NCI-H1436 (cell line): ENCODE measurements at places on chromosomes 7 and 10.

- no peak for DNase-seq
These were observed 59.7 kb upstream of the RAB11FIP2 start for GRCh38 chr10:118106426-118106825.

GRCh38 chr10:123788981-123789380, 102.6 kb downstream of the CPXM2 start:
- no peak for DNase-seq

- no peak for DNase-seq
These were observed 72.4 kb upstream of the EBF3 start for GRCh38 chr10:130036296-130037065.

DNA sequence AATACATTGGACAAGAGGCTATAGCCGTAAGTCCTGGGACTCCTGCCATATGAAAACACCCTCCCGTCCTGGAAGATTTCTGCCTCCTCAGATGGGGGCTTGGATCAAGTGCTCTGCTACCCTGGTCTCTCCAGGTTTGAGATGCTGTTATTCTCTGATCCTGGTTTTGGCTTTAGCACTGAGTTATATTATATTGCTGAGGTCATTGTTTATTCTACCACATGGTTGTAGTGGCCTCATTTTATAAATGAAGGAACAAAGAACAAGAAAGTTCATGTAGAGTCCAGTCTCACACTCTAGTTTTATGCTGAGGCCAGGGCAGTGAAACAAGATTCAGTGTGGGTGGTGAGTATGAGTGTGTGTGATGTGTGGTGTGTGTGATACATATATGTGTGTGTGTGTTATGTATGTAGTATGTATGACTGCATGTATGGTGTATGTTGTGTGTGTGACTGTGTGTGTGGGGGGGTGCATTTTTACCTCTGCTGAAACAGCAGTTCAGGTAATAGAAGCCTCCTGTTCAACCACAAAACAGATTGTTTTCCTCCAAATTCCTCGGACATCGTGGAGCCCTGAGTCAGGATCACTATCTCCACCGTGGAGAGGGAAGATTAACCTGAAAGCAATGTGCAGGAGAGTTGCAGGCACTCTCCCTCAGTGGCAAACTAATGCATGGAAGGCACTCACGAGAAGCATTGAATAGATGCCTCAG, 80.7 kb downstream of the C7orf25 start:
- no peak for DNase-seq

DNA sequence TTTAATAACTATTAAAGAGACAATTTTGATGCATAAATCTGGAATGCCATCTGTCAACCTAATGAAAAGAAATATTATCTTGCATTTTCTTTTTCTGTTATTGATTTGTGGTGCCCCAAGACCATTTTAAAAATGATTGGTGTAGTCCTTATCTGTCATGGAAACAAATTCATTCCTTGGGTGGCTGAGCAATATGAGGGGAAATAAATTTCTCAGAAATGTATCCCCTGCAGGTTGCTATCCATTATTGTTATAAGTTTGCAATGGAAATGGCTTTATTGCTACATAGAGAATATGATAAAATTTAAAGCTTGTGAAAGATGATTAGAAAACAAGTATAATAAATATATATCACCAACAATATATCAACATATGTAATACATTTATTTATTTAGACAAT, 607.0 kb downstream of the DNAJB9 start:
- no peak for DNase-seq

- no peak for DNase-seq
These were observed 30.2 kb upstream of the ZMYND11 start for GRCh38 chr10:104862-105565.

- peak; percentile 86 for DNase-seq
These were observed 647 bp upstream of the NACAD start for GRCh38 chr7:45089341-45089891.

- DNase-seq: no peak
These were observed 14.9 kb upstream of the LGI1 start for GRCh38 chr10:93742633-93743349.

- DNase-seq: peak; percentile 43
These were observed 99.3 kb downstream of the KAT6B start for GRCh38 chr10:74925708-74926107.

DNA sequence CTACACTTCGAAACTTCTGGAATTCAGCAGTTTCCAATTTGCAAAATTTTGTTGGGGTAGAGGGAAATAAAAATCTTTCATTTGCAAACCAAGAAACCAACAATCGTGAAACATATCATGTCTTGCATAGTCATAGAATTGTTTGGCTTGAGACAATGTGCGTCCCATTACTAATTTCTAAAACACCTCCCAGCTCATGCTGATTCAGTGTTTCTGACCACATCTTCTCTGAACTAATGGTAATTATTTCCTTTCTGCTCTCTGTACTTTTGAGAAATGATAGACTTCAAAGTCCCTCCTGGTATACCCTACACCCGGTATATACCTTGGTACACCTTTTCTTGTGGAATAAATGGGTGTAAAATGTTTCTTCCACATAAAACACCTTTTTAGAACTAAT, 41.8 kb upstream of the TSPAN13 start:
- DNase-seq: no peak

- DNase-seq: no peak
These were observed 91.4 kb downstream of the GPR85 start for GRCh38 chr7:112995059-112995824.

- DNase-seq: no peak
These were observed 895 bp upstream of the ZNF804B start for GRCh38 chr7:88758381-88759229.

GRCh38 chr10:12107781-12108180, 21.7 kb upstream of the SEC61A2 start:
- no peak for DNase-seq

GRCh38 chr10:31704195-31704594, 224.4 kb downstream of the ARHGAP12 start:
- no peak for DNase-seq

- DNase-seq: no peak
These were observed 159.8 kb downstream of the CHN2 start for GRCh38 chr7:29354340-29354739.

DNA sequence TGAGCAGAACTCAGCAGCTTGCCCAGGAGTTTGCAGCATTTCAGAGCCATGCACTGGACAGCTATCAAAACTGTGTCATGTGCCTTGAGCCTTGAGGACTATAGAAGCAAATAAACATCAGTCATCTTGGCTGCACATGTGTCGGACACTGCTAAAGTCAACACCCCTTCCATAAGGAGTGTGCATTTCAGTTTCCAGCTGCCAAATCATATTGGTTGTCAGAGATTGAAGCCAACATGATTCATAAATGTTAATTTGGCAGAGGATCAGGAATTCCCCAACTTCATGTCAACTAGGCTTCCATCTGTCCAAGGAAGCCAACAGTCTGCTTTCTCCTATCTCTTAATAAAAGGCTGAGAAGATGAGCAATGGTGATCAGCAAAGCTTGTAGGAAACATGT, 32.8 kb downstream of the SLC16A12 start:
- no peak for DNase-seq

GRCh38 chr7:80708123-80708522, 69.7 kb downstream of the CD36 start:
- DNase-seq: no peak

DNA sequence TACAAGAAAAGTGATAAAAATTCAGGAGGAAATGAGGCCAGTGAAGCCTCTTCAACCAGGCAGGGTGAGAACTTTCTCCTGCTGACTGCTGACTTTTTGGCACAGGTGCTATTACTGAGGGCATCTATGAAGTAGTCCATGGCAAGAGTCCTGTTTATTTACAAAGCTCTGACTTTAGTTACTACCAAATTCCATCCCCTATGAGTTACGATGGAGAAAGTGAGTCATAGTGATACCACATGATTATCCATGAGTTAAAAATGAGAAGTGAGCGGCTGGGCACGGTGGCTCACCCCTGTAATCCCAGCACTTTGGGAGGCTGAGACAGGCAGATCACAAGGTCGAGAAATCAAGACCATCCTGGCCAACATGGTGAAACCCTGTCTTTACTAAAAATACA, 19.9 kb downstream of the CCDC3 start:
- no peak for DNase-seq

GRCh38 chr7:124836173-124836572, 70.6 kb upstream of the GPR37 start:
- no peak for DNase-seq

GRCh38 chr10:33217854-33218253, 116.6 kb downstream of the NRP1 start:
- DNase-seq: no peak

DNA sequence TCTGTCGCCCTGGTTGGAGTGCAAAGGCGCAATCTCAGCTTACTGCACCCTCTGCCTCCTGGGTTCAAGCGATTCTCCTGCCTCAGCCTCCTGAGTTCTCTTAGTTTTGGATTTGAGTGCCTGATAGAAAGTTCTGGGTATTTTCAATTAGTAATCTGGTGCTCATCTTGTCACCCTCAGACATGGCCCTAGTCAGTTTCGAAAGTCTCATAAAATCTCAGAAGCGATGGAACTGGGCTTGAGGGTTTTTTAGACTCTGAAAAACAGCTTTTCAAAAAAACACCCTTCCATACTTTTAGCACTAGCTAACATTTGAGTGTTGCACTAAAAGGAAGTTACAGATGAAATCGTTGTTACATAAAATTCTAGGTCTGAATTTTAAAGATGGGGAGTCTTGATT, 9.4 kb upstream of the PIP4K2A start:
- DNase-seq: no peak

DNA sequence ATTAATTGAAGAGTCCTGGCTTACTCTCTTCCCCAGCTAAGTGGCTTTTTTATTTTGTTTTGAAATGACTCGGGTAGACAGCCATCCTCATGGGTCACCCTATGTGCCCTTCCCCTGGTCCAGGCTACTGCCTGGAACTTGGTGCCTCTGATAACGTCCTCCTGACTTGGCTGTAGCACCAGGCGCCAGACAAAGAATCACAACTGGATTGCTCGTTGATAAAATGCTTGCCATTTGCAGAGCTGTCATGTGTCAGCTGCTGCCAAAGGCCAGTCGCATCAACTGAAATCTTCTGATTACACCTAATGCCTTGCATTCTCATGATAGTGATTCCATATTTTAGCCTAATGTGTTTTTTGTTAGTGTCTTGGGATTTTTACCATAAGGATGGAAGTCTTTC, 27.4 kb upstream of the ABLIM1 start:
- DNase-seq: no peak

GRCh38 chr10:31426401-31426800, 107.4 kb downstream of the ZEB1 start:
- no peak for DNase-seq

DNA sequence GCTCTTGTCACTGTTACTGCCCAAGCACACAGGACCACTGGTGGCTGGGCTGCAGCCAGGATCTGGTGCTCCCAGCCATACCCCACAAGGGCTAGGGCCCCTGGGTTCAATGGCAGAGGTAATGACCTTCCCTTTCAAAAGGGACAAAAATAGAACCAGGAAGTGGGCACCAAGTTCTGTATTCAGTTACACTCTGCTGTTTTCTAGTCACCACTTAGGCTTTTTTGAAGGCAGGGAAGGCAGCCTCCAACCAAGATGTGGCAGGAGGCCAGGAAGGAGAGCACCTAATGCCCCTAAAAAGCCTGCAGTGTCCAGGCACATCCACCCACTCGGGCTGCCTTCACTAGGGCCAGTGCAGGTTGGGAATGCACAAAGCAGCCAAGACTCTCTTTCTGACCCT, 47.8 kb downstream of the NOD1 start:
- DNase-seq: no peak

DNA sequence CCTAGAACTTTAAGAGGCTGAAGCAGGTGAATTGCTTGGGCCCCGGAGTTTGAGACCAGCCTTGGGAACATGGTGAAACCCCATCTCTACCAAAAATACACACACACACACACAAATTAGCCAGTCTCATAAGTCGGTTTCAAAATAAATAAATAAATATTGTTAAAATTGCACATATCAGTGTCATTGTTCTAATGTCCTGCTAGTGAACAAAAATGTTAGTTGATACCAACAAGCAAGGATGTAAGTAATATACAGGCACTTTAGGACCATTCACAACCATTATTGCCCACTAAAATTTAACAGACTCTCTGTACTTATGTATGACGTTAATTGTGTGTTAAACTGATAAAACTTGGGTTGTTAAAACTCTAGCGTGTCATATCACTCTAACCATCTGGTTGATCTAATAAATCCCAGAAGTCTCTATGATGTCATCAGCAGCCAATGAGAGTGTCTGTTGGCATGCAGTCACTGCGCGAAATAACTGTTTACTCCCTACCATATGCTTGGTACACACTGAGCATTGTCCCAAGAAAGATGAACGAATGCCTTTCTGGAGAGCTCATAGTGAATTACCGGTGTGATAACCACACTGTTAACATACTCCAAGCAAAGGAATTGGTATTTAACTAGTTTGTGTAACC, 30.4 kb upstream of the OTUD1 start:
- no peak for DNase-seq

GRCh38 chr7:149741629-149742028, 31.8 kb downstream of the ZNF467 start:
- DNase-seq: no peak

- DNase-seq: no peak
These were observed 91.0 kb upstream of the COL1A2 start for GRCh38 chr7:94303695-94304094.

- DNase-seq: no peak
These were observed 1.1 kb downstream of the MARVELD1 start for GRCh38 chr10:97714401-97715258.

- peak; percentile 4 for DNase-seq
These were observed 23.3 kb downstream of the YAE1 start for GRCh38 chr7:39589323-39590111.

- no peak for DNase-seq
These were observed 40.4 kb downstream of the PIP4K2A start for GRCh38 chr10:22673785-22674572.

GRCh38 chr10:99279626-99280111, 44.0 kb upstream of the HPSE2 start:
- no peak for DNase-seq

DNA sequence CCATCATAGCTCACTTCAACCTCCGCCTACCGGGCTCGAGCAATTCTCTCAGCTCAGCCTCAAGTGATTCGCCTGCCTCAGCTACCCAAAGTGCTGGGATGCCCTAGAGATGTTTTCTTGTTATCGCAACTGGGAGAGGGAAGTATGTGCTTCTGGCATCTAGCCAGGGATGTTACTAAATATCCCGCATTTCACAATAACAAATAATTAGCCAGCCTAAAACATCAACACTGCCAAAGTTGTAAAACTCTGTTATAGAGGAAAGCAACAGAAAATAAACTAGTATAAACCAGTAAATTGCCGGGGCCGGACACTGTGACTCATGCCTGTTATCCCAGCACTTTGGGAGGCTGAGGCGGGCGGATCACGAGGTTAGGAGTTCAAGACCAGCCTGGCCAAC, 7.2 kb downstream of the INA start:
- no peak for DNase-seq

DNA sequence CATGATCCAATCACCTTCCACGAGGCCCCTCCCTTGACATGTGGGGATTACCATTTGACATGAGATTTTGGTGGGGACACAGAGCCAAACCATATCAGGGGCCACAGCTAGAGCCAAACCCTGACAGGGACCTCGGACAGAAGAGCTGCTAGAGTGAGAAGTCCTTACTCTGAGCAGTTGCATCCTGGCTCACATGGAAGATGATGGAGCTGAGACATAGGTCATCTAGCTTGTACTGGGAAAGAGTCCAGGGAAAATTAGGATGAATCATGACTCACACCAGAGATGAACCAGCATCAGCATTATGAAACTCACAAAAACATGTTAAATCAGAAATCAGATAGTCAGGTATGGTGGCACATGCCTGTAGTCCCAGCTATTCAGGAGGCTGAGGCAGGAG, 12.8 kb upstream of the FMC1 start:
- no peak for DNase-seq
